T-helper 9 cell (primary cell): ENCODE measurements at places on chromosomes 1 and 21.

- no peak for DNase-seq
Measured at GRCh38 chr1:64973061-64973647, 6.8 kb upstream of the JAK1 start.

GRCh38 chr1:113860891-113861290 lies 10.6 kb downstream of the PTPN22 start:
- DNase-seq = no peak

- no peak for DNase-seq
Measured at GRCh38 chr1:152735648-152736047, 22.2 kb upstream of the KPRP start.

- no peak for DNase-seq
Measured at GRCh38 chr1:117580436-117580835, 25.4 kb upstream of the TENT5C start.

DNA sequence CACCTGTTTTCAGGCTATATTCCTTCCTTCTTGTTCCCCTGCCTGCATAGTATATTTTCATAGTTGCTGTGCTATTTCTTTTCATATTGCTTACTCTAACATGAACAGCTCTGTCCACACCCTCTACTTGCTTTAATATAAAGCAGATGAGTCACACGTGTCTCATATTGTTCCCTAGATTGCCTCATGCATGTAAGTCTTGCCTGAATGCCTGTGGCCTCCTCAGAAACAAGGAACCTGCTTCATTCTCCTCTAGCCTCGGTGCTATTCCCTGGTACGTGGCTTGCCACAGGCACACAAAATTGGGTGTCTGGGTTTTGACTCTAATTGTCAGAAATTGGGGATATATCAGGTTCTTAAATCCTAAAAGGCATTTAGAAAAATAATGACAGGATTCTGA lies 16.5 kb upstream of the PKP1 start:
- DNase-seq = no peak

DNA sequence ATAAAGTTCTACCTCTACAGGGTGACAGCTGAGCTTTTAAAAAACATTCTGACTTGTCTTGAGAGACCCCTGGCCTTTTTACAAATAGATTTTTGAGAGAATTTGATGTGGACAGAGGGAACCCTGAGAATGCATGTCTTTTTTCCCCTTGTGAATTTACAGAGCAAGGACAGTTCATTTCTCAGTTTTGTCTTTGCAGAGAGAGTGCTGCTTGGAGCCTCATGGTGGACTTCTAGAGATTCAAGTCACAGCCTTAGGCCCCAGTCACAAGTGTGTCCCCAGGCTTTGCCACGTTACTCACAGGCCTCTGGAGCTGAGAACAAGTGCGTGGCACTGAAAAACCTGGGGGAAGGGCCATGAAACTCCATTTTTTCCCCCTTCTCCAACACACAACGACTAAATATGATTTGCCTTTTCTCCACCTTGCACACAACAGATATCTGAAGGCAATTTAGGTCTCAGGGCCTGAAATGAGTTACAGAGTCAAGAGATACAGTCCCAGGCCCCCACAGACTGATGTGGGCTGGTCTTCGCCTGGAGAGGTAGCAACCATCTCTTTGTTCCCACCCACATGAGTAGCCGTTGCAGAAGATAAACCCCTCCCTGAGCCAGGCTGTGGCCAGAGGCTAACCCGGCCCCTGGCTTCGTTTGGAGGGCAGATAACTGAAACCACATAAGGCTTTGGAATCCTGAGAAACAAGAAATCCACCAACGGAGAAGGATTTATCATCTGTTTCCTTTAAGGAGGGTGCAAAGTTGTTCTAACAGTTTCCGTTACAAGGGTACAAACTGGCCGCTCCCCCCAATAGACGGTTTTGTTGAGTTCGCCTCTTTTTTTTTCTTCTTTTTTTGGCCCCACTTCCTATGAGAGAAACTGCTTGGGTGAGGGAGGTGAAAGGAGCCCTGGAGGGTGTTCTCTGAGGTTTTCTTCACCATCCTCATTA lies 1.0 kb upstream of the PIGV start:
- no peak for DNase-seq

- DNase-seq = no peak
Measured at GRCh38 chr1:153395136-153395685, 4.3 kb upstream of the S100A8 start.

DNA sequence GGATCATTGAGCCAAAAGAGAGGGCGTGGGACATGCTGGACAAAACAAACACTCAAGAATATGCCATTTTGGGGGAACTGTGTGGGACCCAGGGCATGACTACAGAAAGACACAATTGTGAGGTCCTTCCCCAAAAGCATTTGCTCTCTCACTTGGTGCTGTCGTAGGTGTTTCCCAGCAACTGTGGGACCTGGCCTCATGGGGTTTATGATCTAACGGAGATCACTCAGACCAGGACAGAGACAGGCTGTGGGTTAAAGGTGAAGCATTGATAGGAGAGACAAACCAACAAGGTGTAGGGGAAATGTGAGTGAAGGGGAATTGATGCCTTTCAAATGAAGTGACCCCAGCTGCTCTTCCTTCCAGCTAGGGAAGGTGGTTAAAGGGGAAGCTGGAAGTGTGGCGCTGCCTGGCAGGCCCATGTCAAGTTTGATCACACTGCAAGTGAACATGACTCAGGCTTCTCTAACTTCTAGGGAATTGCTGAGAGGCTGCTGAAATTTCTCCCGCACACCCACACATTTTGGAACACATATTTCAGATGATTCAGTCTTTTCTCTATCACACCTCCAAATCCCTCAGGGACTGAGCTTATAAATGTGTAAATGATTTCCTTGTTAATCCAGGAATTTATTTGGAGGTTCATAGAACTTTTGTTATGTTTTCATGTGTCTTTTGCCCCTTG lies 30.2 kb downstream of the TRAF5 start:
- DNase-seq = no peak

GRCh38 chr1:43440358-43440757 lies 13.4 kb downstream of the HYI start:
- no peak for DNase-seq

DNA sequence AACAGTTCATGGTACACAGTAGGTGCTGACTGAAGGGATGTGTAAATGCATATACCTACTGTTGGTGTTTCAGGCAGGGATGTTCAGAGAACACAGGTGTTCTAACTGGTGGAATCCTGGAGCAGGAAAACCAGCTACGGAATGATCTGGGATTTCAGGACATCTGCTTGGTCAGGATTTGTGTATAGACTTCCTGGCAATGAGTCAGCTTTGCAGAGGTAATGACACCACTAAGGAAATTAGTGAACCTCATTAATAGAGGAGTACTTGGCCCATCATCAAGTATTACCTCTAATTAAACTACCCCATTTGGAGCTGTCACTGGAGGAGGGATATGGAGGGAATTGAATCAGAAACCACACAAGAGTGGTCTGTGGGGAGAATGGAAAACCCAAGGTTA lies 7.3 kb downstream of the MRPL37 start:
- no peak for DNase-seq
